Activated T-cell treated with anti-CD3 and anti-CD28 coated beads, Interleukin-2, amount 50 U/mL, for 48 hours (primary cell): ENCODE measurements at places on chromosomes 2 and 18.

DNA sequence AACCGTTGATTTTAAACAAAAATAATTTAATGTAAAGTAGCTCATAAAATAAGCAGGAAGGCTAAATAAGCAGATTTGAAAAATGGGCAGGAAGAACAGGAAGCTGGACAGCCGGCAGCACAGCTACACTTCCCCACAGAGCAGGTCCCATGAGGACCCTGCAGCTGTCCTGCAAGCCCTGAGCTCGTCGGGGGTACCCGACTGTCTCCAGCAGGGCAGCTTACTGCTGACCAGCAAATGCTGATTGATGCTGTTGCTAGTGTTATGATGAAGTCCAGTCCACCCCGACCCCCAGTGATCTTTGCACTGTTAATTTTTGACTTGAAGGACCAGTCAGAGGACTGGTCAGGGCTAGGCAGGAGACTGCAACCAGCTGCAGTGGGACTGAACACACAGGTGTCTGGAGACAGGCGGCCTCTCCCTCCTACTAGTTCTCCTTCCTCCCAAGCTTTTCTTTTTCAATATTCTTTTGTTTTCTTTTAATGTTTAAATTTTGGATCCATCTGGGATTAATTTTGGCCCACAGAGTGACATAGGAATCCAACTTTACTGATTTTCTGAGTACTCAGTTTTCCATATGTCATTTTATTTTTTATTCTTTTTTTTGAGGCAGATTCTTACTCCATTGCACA is 27.7 kb downstream of the POLE4 start:
- DNase-seq = no peak

- DNase-seq = no peak
These were observed 59.5 kb downstream of the ACKR3 start for GRCh38 chr2:236628981-236629605.

- no peak for DNase-seq
These were observed 239.4 kb upstream of the HDAC4 start for GRCh38 chr2:239640210-239640609.

GRCh38 chr2:170436077-170436943 is 258.4 kb downstream of the MYO3B start:
- DNase-seq = no peak
